GM12892 (cell line): ENCODE measurements at places on chromosomes 6 and 20.

DNA sequence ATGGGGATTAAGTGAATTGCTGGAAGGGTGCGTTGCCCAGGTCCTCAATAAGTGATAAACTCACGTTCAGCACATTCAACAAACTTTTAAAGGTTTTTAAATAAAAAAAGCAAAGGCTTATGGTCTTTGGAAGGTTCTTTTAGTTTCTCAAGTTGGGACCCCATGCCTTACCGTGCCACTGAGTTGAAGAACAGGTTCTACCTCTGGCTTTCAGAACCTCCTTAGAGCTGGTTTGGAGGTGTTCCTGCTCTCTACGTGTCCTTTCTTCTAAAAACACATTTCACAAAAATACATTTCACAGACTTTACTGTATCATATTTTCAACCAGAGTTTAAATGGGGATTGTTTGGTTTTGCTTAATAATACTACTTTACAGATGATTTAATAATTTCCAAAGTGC is 29.0 kb downstream of the ARID1B start:
- DNase-seq, result no peak

- DNase-seq, result no peak
Observed at GRCh38 chr6:15362274-15363160, 116.6 kb downstream of the JARID2 start.

DNA sequence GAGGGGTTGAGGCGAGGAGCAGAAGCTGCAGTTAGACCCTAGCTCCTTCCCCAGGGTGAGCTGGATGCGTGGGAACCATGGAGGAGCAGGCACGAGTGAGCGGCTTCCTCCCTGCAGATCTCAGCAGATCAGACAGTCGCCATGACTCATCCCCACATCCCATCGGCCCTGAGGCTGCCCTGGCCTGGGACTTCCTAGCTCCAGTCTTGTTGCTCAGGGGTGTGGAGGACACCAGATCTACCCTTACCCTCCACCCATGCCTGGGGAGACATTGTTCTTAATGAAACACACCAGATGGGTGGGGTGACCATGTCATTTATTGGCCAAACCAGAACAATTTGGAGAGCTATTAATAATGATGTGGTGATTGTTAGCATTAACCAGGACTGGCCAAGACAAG is 36.3 kb upstream of the TGM2 start:
- DNase-seq, result no peak

DNA sequence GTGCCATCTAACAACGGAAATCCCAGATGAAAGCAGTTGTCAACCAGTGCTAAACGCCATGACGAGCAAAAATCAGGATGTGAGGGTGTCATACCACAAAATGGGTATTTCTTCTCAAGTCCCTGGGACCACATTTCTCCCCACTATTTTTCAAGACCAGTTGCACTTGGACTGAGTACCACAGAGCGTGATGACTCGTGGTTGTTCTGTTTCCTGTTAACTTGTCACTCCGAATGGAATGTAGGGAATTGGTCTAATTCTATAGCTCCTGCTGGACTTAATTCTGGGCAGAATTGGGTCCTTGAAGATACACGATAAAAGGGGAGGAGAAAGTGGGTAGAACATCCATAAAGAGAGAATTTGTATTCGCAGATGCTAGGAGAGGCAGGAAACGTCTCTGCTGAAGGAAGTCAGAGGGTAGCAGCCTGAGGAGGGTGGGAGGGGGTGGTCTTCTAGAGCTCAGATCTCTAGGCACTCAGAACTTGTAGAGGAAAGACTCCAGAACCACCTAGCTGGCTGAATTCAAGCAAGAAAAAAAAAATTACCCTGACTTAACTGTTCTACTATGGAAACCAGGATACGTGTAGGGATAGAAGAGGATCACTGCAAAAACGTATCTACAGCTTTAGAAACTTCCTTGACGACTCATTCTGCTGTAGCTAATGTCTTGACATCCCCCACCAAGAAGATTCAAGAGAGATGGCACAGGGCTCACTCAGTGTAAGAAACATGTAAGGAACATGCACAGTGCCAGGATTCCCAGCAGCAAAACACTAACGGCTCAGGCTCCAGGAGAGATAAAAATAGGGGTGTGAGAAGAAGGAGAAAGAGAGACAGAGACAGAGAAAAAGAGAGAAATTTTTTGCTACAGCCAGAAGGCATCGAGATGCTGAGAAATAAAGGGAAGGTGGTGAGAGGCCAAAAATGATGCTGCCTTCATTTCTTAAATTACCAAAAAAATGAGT is 494.7 kb downstream of the CD83 start:
- no peak for DNase-seq

DNA sequence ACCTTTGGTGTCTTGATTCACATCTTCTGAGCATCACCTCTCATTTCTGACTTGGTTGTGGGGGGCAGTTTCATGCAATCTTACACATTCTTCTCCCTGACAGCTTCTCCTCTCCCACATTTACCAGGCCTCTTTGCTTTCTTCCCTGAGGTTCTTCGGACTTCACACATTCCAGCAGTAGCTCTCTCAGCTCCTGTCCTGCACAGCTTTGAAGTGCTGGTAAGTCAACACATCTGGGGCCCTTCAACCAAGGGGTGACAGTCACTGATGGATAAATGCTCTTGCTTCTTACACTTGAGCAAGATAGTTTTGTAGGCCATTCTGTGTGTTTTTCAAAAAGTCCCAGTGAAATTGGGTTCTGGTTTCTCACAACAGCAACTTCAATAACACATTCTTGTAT is 2.5 kb upstream of the SLC35B3 start:
- DNase-seq, result no peak

DNA sequence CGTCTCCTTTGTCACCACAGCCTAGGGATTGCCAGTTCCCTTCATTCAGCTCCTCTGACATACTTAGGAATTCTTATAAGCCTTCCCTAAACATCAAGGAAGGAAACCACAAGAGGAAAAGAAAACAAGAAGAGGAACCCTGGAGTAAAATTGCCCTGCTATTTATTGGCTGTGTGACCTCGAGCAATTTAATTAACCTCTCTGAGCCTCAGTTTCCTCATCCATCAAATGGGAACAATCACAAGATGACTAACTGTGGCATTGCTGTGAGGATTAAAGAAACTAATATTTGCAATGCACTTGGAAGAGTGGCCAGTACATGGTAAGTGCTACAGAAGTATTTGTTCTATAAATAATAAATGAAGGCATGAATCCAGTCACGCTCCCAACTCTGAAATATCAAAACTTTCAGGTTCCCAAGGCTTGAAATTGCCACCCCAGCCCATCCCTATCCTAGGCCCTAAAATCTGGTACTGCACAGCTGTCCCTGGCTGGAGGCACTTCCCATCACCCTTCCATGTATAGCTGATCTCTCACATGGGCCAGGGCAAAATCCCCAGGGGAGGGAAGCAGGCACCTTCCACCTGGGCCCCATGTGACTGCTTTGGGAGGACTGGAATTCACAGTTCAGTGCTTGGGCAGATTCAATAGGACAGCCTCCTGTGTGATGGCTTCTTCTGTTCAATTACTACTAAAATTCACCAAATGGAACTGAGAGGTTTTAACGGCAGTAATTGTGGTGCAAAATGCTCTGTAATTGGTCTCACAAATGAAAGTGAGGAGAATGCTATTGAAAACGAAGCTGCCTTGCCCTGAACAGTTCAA is 78.0 kb upstream of the MAFB start:
- no peak for DNase-seq

GRCh38 chr20:1368448-1369199 is 24.2 kb downstream of the FKBP1A start:
- no peak for DNase-seq

GRCh38 chr20:45971425-45971674 is 653 bp downstream of the ZNF335 start:
- peak; percentile 63 for DNase-seq

DNA sequence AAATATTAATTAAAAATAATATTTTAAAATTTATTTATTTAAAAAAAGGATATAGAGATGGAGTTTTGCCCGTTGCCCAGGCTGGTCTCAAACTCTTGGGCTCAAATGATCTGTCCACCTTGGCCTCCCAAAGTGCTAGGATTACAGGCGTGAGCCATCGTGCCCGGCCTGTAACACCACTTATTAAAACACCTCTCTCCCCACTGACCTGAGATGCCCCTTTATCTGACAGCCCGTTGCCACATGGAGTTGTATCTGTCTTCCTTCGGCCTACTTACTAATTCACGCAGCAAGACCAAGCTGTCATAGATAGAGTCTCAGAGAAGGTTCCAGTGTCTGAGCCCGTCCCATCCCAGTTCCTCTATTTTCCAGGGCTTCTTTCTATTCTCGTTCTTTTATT is 30.7 kb downstream of the KIF25 start:
- DNase-seq, result no peak

GRCh38 chr6:13604546-13605416 is 10.4 kb upstream of the NOL7 start:
- DNase-seq, result no peak

DNA sequence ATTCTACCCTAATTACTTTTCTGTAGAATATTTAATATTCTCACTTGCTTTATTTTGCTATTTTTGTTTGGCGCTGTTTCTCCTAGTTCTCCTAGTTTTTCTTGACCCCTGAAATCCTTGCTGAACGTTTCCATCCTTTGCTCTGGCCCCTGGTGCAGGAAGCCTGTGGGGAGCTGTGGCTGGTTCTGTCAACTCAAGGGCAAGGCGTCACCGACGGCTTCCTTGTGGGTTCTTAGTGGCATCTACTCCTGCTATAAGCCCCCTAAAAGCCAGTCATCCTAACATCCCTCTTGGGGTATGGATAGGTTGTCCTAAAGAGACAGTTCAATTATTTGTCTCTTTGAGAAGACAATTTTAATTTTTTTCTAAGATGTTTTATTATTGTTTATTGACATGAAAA is 36.9 kb upstream of the KIF25 start:
- DNase-seq, result no peak

GRCh38 chr20:50729901-50730764 is 1.2 kb upstream of the PARD6B start:
- DNase-seq, result no peak

- DNase-seq, result no peak
Observed at GRCh38 chr6:95576218-95576997, 927 bp upstream of the MANEA start.

DNA sequence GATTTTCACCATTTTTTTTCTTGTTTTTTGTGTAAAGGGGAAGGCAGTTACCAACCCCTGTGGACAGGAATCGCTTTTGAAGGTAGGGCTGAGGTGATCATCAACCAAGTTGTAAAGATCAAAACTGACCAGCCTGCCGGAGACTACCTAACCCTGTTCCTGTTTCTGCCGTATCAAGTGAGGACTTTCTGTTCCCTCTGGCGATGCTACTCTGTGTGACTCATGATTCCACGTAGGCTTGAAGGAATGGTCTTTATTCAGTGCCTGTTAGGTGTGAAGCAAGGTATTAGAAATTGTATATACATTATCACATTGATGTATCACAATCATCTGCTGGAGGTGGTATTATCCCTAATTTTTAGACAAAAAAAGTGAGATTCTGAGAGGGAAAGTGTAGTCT is 161.3 kb downstream of the SOX4 start:
- no peak for DNase-seq

GRCh38 chr6:75472885-75473284 is 20.7 kb downstream of the FILIP1 start:
- DNase-seq, result no peak

GRCh38 chr6:48959251-48960060 is 503.6 kb downstream of the MMUT start:
- no peak for DNase-seq

DNA sequence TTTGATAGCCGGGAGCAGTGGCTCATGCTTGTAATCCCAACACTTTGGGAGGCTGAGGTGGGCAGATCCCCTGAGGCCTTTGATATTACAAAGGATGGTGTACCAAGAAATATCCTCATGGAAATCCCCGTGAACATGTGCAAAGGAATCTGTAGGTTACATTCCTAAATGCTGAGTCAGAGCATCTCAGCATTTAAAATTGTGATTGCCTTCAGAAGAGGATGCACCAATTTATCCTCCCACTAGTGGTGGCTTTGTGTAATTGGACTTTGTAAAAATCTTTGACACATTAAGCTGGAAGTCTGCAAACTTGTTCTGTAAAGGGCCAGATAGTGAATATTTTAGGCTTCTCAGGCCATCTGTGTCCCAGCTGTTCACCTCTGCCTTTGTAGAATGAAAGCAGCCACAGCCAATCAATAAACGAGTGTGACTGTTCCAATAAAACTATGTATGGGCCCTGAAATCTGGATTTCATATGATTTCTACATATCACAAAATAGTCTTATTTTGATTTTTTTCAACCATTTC is 11.8 kb downstream of the TMEM14B start:
- DNase-seq, result no peak

- no peak for DNase-seq
Observed at GRCh38 chr20:39155971-39156370, 193.8 kb downstream of the DHX35 start.

DNA sequence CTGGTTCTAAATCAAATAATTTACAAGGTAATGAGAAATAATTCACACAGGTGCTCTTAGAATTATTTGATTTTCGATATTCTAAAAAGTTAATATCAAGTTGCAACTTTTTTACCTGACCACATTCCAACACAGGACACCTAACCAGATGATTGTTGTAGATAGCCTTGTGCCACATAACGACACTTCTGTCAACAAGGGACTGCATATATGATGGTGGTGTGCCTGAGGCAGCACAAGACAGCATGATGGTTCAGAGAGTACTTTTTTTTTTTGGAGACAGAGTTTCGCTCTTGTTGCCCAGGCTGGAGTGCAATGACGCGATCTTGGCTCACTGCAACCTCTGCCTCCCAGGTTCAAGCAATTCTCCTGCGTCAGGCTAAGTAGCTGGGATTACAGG is 66.2 kb upstream of the TMEM30A start:
- no peak for DNase-seq

- no peak for DNase-seq
Observed at GRCh38 chr6:145028144-145028818, 707.0 kb downstream of the EPM2A start.

GRCh38 chr6:42431356-42431755 is 20.4 kb downstream of the TRERF1 start:
- DNase-seq, result no peak

DNA sequence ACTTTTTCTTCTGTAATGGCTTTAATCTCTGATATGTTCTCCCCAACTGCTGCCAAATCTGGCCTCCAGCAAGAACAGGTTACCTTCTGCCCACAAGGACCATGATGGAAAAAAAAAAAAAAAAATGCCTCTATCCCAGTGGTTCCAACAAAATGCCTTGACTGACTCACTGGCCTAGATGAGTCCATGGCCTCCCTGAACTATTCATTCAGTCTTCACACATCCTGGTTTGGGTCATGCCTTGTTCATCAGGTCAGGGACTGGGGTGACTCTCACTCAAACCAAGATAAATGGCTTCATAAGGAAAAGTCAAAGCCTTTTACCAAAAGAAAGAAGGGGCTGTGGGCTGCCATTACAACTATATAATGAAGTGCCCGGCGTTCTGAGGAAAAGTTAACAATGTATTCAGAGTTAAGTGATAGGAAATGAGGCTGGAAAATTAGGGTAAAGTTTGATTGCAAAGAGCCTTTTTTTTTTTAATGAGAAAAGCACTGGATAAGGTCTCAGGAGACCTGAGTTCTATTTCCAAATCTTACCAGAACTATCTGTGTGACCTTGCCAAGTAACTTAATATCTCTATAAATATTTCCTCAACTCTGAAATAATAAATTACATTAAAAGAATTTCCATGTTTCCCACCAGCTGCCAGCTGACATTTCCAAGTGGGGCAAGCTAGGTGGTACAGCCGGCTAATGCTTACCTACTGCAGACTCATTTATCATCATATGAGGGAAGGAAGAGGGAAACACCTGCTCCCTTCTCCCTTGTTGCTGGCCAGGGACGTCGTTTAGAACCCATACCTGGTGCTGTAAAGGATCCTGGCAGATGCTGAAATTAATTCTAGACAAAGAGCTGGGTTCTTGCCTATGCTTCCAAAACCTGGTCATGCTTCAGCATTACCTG is 380.0 kb upstream of the MARCKS start:
- no peak for DNase-seq
